ENCODE measurements at places on chromosomes 4 and X. TPM values are rescaled to one million over a fixed set of nuclear protein-coding genes. Genes with fewer than 3 reads are reported as not detected.

Gene GALNT7
- 35.8 TPM for polyA plus RNA-seq

DNA sequence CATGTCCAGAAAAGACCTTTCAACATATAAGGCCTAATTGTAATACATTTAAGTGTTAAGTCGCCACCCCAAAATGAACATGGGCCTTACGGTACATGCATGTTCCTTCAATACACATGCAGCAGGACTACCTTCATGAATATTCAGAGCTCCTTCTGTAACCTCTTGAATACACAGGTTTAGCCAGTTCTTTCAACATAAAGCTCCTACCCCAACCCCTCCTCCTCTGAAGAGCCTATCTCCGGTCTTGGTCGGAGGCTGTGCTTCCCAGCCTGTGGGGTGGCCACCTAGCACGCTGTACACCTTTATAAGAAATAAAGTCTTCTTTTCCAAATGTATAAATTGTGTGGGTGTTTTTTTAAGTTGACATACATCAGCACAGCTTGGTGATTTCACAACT lies 28.3 kb downstream of the NPY5R start:
- no peak for DNase-seq

DNA sequence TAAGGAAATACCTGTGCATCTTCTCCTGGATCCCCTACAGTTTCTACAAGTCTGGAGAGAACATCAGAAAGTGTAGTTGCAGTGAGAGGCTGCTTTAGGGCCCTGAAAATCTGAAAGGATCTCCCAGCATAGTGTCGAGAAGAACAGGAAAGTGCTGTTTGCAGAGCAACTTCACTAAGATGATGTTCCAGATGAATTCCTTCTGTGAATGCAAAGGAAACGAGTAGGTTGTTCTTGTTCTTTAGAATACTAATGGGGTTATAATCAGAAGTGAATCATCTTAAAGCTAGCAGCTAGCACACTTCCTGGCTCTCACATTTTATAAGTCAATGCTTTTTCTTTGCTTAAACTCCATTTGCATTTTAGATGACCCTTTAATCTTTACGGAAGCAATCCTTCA lies 53.7 kb downstream of the ZAR1 start:
- DNase-seq, result no peak

DNA sequence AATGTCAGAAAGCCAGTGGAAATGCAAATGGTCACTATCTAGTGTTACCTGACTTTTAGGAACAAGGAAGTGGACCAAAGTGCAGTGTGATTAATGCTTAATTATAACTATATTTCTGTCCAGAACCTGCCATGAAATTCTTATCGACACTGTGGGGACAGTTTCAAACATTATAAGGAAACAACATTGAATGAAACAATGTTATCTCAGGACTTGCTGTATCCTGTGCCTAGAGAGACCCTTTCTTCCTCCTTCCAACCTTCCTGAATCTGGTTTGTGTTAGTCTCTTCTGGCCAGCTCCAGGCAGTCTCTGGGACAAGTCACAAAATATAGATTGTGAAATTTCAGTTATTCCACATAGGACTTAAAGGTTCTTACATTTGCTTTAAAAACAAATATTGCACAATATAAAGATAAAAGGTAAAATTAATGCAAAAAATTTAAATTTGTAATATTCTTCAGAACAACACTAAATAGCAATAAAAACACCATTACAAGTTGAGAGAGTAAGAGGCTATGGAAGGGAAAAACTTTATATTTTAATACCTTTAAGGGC lies 203.4 kb downstream of the ZNF674 start:
- no peak for DNase-seq

Gene ODAPH
- polyA plus RNA-seq, result 0.21 TPM

Gene ARR3
- polyA plus RNA-seq, result not detected

- DNase-seq, result no peak
Observed at GRCh38 chrX:88244066-88244465, 503.0 kb upstream of the CPXCR1 start.

Gene MAGEA11
- polyA plus RNA-seq, result not detected

DNA sequence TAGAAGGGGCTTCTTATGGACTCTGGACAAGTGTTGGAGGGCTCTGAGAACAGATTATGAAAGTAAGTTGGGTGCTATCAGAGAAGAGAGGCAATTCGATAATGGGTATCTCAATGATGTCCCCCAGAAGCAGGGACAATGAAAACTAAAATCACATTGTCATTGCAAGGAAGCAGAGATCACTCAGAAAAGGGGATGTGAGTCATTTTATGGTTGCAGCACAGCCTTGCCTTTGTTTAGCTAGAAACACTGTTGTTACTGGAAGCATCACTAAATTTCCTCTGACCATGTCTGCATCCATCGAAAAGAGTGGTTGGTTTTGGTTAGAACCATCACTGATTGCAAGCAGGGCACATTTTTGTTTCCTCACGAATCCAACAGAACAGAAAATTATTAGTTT lies 246.8 kb upstream of the NWD2 start:
- no peak for DNase-seq

Gene CTAG1B
- polyA plus RNA-seq, result not detected

DNA sequence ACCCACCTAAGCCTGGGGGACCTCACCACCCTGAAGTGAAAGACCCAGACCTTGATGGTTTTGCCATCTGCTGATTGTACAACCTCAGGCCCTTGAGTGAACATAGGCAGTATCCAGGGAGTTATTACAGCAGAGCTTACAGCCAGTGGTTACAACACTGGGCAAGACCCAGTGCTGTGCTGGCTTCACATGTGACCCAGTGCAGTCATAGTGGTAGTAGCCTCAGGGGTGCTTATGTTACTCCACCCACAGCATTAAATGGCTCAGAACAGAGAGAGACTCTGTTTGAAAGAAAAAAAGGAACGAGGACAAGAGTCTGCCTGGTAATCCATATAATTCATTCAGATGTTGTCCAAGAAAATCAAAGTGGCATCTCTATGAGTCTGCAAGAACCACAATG lies 45.2 kb upstream of the DACH2 start:
- no peak for DNase-seq

- no peak for DNase-seq
Observed at GRCh38 chrX:48180811-48181210, 15.8 kb downstream of the SSX5 start.

Gene ZAR1
- not detected for polyA plus RNA-seq

DNA sequence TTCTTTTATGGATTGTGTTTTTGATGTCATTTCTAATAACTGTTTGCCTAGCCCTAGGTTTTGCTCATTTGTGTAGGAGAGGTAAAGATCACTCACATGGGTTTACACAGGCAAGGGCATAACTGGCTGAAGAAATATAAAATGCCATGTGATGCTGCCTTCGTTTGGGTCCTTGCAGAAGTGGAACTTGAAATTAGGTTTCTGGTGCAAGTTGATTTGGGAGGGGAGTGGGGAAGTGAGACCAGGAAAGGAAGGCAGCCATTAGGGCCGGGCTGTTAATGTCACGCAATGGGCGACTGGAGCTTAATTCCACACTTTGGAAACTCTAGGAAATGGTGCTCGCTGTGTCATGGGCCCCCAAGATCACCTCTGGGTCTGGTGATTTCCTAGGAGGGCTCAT lies 14.5 kb downstream of the CLCN4 start:
- no peak for DNase-seq

Measured in right renal pelvis (tissue), 4 donors.